ENCODE measurements at places on chromosomes 7 and 10.

DNA sequence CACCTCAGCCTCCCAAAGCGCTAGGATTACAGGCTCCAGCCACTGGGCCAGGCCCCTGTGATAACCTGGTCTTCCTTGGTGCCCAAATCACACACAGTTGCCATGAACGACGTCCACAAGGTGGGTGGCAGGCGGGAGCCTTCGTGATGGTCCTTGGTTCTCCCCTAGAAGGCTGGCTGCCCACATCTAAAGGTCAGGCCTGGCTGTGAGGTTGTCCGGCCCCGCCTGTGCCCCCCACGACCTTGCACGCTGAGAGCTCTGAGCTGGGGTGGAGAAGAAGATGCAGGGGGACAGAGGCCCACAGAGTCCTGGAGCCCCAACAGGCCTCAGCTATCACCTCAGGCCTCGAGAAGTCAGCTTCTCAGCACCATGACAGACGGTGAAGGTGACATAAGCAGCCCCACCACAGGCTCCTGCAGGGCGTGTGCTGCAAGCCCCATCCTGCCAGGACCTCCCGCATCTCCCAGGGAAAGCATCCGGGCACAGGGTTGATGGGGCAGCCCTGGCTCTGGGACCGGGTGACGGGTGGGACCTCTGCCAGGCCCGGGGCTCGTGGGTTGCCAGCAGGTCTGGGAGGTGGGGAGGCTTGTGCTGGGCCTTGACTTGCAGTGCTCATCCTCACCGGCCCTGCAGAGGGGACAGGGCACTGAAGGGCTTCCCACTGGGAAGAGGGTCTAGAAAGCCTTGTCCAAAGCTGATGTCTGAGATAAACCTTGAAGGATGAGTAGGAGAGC, 217.4 kb downstream of the WDR37 start:
- DNase-seq, result no peak

DNA sequence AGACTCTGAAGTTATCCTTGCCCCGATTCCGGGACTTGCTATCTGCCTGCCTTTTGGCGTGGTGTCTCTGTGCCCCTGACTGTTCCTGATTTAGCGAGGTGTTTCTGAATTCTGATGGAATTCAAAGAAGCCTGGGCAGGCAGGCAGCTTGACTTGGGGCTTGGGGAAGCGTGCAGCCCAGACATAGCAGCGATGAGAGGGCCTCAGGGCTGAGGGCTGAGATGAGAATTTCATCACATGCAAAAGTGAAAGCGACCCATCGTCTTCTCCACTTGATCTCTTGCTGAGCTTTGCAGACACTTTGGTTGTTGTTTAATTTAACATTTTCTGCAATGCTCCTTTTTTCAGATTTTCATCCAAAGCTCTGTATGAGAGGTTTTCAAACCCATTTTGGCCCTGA, 57.8 kb downstream of the TCF7L2 start:
- no peak for DNase-seq

DNA sequence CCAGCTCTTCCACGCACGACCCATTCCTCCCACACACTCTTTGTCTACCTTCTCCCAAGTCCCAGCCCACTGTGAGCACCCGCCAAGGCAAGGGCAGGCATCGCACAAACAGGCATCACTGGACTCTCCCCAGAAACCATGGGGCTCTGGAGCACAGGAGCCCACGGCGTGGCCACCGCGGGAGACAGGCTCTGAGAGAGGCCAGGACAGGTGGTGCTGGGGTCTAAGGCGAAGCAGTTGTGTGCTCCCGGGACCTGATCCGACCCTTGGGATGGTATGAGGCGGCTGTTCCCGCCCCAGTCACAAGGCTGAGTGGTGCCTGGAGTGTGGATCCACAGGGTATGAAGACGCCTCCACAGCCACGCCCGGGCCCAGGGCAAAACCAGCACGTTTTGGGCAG, 156.9 kb downstream of the MAD1L1 start:
- DNase-seq, result no peak

DNA sequence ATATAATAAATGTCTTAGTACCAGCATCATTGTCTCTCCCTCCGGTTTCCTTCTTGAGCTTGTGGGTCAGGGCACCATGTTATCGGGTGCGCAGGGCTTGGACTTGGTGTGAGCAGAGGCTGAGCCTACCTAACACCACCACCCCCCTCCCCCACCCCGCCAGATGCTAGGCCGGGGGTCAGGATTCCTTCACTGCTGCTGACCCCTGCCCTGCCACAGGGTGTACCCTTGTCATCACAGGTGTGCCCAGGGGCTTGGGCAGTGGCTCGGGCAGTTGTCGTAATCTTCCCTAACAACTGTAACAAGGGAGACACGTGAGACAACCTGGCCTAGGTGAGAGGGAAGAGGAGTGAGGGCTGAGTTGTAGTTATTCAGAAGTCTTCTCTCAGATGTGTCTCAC, 12.6 kb upstream of the NFKB2 start:
- no peak for DNase-seq

DNA sequence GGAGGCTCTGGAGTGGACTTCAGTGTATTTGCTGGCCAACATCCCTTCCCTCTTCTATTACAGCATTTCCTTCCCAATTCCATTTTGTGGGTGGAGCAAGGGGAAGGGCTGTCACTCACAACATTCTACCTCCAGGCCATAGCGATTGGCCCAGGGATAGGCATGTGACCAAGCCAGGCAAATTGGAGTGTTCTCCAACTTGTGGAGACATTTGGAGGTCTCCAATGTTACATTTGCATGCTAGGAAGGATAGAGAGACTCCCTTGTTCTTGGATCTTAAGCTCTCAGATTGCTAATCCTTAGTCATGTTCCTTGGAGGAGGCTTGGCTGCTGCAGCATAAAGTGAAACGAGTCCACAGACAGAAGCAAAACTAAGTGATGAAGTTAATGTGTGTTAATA, 95.6 kb upstream of the KIF5B start:
- DNase-seq, result no peak

DNA sequence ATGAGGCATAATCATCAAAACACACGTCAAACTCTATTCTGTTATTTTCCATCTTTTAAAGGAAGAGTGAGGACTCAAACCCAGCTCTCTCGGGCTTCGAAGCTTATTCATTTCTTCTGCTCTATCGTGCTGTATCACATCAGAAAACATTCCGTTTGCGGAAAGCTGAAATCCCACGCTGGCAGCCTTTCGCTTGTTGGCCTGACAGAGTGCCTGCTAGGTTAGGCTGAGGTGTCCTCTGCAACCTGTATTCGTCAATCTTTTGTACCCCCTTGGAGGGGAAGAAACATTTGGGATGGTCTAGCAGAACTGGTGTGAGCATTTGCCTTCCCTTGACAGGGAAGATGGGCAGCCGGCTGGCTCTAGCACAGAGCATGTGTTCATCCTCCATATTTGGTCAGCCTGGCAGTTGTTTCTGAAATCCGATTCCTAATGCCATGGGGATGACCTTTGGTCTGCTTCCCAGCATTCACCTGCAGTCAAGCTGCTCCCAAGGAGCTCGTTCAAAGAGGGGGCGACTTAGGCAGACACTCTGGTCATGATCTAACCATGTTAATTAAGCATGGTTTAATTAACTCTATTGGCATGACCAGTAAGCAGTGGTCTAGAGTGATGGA, 55.2 kb downstream of the TACC2 start:
- DNase-seq, result no peak

GRCh38 chr10:51985336-51985735, 285.9 kb upstream of the CSTF2T start:
- no peak for DNase-seq

GRCh38 chr10:27743012-27743876, 2.4 kb downstream of the MKX start:
- DNase-seq, result peak; percentile 38

- no peak for DNase-seq
Measured at GRCh38 chr10:54854843-54855242, 53.8 kb upstream of the PCDH15 start.

DNA sequence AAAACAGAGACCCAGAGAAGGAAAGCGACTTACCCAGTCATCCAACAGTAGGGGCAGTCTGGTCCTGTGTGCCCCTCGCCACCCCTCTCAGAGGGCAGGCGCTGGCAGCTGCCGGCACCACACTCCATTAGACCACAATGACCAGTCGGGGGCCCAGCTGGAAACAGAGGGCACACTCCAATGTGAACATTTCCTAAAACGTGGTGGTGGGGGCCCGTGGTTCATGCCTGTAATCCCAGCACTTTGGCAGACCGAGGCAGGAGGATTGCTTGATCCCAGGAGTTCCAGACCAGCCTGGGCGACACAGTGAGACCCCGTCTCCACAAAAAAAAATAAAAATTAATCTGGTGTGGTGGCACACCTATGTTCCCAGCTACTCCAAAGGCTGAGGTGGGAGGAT, 912 bp upstream of the OAT start:
- no peak for DNase-seq

Data from activated CD4-positive, alpha-beta T cell treated with anti-CD3 and anti-CD28 coated beads, Interleukin-2, Interleukin-6, amounts not matched to agents 100 ng/mL and 50 ng/mL, durations not matched to agents 16 hours and 8 hours (primary cell).